ENCODE measurements at places on chromosomes 5 and 9. TPM values are rescaled to one million over a fixed set of nuclear protein-coding genes. Genes with fewer than 3 reads are reported as not detected.

SOHLH1 gene
- total RNA-seq: 0.99 TPM

AK8 gene
- total RNA-seq: 2.1 TPM

TSSK1B gene
- 0.38 TPM for total RNA-seq

NME5 gene
- 5.6 TPM for total RNA-seq

PCDHA10 gene
- total RNA-seq: 4.6 TPM

RALGPS1 gene
- total RNA-seq: 35.3 TPM

PCDHGA4 gene
- 11.1 TPM for total RNA-seq

PCDHGA8 gene
- 10.1 TPM for total RNA-seq

CXCL14 gene
- 63.1 TPM for total RNA-seq

PLAC8L1 gene
- not detected for total RNA-seq

MYOZ3 gene
- 11.1 TPM for total RNA-seq

FAM221B gene
- total RNA-seq: not detected

FOXI1 gene
- total RNA-seq: not detected

RXRA gene
- total RNA-seq: 31.5 TPM

PHPT1 gene
- total RNA-seq: 55.5 TPM

TLX3 gene
- not detected for total RNA-seq

KCNN2 gene
- total RNA-seq: 7.7 TPM

PLK2 gene
- total RNA-seq: 103 TPM

FOXD1 gene
- 3.8 TPM for total RNA-seq

FOXB2 gene
- not detected for total RNA-seq

WNK2 gene
- 89.7 TPM for total RNA-seq

MSMP gene
- 2.3 TPM for total RNA-seq

MAP1B gene
- 748 TPM for total RNA-seq

GLRX gene
- total RNA-seq: 6.7 TPM
